Activated CD4-positive, alpha-beta T cell treated with anti-CD3 and anti-CD28 coated beads for 1 hour (primary cell): ENCODE measurements at places on chromosomes 6 and 20.

- DNase-seq: no peak
These were observed 2.0 kb upstream of the CAPN11 start for GRCh38 chr6:44156494-44157151.

DNA sequence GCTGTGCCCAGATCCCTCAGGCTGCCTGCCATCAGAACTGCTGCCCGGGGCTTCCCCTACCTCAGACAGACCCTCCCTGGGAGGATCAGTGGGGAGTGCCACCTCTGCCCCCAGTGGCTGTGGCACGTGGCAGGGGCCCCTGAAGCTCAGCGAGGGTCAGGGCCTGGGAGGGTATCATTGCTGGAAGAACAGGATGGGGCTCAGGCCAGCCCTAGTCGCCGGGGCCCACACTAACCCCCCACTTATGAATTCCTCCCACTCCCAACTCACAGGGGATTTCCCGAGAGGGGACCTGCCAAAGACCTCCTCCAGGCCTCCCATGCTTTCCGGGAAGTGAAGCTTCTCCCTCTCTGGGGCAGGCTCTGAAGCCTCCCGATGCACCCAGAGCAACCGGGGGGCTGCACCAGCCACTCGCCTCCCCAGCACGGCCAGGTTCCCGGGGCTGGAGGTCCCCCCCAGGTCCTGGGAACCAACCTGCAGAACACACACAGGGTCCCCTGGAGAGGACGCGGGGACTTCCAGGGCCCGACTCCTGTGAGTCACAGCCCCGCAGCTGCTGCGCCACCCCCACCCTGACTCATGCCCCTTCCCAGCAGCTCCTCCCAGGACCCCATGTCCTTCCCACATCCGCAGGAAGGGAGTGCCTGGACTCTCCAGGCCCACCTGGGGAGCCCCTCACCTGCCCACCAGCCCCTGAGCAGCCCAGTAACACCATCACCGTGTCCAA lies 2.5 kb downstream of the TNFRSF6B start:
- no peak for DNase-seq

DNA sequence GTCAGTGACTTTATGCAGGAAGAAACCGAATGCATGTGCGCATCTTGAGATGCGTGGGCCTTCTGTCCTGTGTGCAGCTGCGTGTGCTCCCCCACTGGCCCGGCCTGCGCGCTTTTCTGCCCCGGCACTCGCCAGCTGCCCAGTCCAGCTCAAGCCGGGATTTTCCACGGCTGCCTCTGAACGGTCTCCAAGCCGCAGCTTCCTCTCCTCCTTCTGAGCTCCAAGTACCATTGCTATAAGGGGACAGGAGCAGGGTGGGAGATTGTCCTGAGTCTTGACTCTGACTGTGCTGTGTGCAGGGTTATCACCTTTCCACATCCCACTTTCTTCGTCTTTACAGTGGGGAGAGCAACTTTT lies 302.8 kb downstream of the THBS2 start:
- no peak for DNase-seq

DNA sequence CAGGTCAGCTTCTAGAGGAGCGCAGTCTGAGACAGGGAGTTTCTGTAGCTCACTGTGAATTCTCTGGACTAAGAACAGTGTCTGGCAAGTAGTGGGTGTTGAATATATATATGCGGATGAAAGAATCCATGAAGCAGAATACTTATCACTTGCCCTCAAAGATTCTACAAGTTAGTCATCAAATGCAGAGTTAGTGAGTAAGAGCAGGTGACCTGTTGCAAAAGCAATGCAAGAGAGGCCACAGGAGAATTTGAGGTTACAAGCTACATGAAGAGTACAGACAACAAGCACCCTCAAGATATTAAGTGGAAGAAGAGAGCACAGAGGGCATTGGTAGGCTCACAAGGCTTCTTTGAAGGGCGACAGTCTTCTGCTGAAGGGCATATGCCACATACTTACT lies 103.4 kb upstream of the BTBD3 start:
- DNase-seq: no peak

GRCh38 chr20:34824452-34824805 lies 1.0 kb downstream of the NCOA6 start:
- DNase-seq: peak; percentile 35

GRCh38 chr6:106182455-106182854 lies 96.3 kb downstream of the PRDM1 start:
- DNase-seq: no peak

GRCh38 chr6:167907837-167908681 lies 81.3 kb downstream of the AFDN start:
- DNase-seq: no peak

DNA sequence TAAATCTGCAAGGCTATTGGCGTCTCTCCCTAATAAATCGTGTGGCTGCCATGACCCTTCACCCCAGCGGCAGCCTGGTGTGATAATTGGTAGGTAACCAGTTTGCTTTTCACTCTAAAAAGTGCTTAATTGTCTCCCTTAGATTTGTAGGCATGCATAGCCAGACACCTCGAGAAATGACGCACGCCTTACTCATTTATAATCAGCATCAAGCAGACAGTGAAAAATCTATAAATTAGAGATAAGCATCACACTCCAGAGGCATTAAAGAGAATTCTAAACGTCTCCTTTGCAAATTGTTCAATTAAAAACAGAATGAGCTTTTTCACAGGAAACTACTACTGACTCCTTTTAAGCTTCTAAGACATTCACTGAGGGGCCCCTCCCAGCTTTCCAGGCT lies 110.2 kb upstream of the RPS6KA2 start:
- no peak for DNase-seq

DNA sequence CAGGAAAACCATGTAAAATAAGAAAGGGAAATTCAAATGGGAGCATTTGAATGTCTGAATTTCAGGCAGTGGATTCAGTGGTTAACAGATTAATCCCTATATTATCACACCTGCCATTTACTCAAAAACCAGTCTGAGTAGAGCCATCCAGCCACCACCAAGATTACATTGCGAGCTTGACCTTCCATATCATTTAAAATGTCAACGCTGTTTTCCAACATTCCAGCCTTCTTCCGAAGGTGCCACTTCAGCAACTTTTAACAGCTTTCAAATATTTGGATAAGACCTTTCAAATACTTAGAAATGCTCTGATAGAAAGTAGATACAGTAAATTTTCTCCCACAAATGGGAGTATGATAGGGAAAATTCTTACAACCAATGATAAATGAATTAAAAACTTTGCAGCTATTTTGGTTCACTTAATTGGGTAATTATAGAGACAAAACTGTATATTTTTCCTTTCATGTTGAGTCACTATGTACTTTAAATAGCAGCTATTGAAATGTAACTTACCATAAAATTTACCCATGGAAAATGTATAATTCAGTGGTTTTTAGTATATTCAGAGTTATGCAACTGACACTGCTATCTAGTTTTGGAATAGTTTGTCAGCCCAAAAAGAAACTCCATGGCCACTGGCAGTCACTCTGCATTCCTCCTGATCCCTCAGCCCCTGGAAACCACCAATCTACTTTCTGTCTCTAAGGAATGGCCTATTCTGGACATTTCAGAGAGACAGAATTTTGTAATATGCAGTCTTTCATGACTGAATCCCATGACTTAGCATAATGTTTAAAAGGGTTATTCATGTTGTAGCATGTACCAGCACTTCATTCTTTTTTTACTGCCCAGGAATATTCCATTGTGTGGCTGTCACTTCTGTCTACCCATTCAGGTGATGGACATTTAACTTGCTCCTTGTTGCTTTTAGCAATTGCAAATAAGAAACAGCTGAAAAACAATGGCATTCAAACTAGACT lies 21.5 kb downstream of the EZR start:
- DNase-seq: no peak

DNA sequence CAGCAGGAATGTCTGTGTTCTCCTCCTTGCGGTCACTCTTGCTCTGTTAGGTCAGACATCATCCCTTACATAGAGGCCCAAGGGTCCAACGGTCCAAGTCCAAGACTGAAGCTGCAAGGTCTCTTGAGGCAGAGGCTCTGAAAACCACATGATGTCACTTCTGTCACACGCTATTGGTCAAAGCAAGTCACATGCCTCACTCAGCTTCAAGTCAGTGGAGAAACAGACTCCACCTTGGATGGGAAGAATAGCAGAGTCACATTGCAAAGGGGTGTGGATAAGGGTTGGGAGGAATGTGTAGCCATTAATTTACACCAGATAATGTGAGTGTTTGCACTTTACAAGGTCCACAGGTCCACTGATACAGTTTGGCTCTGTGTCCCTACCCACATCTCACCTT lies 17.5 kb downstream of the SLC52A3 start:
- no peak for DNase-seq

DNA sequence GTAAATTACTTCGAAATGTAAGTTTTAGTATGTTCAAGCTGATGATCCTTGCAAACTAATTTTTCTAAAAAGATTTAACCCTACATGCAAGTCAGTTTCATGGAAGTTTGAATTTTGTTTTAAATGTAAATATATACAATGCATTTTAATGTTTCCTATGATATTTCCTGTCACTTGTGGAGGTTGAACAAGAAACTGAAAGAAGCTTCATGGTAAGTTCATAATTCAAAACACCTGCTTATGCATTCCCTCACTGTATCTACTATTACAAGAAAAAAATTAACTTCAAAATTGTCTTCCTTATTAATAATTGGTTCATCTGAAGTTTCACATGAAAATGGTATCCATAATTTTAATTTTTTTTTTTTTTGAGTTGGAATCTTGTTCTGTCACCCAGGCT lies 24.8 kb downstream of the KIF6 start:
- DNase-seq: no peak

DNA sequence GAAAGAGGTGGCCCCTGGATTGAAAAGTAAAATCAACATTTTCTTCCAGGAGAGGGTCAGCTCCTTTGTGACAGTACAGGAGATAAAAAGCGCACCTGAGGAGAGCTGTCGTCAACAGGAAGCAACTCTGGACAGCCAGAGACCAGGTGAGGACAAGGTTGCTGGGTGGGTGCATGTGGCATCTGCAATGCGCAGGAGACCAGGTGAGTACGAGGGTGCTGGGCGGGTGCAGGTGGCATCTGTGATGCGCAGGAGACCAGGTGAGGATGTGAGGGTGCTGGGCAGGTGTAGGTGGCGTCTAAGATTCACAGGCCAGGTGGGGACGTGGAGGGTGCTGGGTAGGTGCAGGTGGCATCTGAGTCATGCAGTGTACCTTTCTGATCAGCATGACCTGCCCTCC lies 38.4 kb downstream of the WDR27 start:
- DNase-seq: no peak

DNA sequence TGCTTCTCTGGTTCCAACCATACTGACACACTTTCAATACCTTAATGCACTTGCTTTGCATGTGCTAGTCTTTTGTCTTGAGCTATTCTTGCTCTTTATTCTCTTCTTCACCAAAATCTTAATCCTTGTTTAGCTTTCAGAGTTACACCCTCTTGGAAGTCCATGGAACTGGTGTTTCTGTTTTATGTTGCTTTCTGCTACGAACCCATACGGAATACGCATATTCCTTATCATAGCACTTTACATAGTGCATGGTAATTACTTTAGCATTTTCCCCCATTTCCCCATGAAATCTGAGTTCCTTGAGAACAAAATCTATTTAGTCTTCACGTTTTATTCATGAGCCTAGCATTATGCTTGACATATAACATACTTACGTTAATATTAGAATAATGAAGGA lies 270.9 kb downstream of the NKAIN2 start:
- DNase-seq: no peak

DNA sequence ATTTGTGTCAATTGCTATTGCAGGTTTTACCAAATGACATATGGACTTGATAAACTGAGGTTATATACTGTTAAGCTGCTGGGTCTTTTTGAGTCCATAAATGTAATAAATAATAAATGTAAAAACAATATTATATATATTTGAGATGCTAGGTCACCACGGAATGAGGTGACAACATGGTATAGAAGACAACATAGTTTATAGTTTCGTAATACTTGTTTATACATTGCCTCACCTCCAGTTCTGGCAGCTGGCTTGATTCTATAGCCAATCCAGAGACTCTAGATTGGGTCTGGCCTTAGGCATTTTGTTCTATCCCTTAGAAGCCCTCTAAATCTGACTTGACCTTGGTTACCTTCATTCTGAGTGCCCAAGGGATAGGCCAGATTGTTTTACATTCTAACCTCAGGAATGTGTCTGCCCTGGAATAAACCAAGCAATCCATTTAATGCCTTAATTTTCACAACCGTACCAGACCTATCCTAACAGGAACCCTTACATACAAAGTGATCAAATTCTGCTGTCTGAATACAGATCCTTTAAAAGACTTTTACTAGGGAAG lies 61.5 kb upstream of the STXBP5 start:
- DNase-seq: no peak

GRCh38 chr6:25010176-25010575 lies 74.4 kb upstream of the RIPOR2 start:
- no peak for DNase-seq

DNA sequence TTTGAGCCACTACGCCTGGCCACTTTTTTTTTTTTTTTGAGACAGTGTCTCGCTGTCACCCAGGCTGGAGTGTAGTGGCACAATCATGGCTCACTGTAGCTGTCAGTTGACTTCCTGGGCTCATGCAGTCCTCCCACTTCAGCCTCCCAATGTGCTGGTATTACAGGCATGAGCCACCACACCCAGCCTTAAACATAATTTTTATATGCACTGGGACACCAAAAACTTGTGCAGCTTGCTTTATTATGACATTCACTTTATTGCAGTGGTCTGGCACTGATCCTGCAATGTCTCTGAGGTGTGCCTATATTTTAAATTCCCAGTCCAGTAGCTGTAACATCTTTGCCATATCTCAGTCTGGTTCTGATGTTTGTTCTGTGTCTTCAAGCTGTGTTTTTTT lies 34.7 kb downstream of the KAT14 start:
- no peak for DNase-seq

DNA sequence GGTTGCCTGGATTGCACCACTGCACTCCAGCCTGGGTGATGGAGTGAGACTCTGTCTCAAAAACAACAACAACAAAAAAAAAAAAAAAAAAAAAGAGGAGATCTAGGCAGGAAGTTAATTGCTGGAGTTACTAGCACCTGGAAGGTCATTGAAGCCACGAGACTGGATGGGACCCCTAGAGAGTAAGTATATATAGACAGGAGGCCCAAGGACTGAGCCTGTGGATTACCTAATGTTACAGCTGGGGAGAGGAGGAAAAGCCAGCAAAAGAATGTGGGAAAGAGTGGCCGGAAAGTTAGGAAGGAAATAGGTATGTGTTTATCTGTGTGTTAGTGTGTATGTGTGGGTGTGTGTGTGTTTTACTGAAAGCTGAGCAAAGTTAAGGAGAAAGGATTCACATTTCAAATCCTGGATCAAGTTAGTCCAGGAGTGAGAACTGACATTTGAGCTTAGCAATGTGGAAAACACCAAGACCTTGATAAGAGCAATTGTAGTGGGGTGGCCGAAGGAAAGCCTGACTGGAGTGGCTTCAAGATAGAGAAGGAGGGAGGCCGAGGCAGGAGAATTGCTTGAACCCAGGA lies 38.4 kb downstream of the ANKRD6 start:
- no peak for DNase-seq

DNA sequence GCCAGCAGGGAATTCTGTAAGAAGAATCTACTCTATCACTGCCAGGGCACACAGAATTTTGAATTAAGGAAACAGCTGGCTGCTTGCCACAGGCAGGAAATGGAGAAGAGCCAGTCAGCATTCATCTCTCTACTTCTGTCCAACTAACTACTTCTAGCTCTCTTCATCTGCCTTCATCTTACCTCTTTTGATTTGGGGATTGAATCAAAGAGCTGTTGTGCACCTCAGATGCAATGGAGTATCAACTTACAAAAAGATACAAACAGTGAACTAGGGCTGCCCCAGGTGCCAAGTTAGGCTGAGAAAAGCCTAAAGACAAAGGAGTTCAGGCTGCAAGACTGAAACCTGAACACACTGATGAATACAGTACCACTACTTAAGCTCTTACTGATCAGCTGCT lies 82.0 kb downstream of the PTPRK start:
- DNase-seq: no peak

- no peak for DNase-seq
These were observed 203.4 kb upstream of the RIN2 start for GRCh38 chr20:19554666-19555065.

- no peak for DNase-seq
These were observed 176.2 kb upstream of the PRND start for GRCh38 chr20:4545526-4545925.
